Kidney (tissue), 22 donors: ENCODE measurements at places on chromosomes 12 and 14.

DNA sequence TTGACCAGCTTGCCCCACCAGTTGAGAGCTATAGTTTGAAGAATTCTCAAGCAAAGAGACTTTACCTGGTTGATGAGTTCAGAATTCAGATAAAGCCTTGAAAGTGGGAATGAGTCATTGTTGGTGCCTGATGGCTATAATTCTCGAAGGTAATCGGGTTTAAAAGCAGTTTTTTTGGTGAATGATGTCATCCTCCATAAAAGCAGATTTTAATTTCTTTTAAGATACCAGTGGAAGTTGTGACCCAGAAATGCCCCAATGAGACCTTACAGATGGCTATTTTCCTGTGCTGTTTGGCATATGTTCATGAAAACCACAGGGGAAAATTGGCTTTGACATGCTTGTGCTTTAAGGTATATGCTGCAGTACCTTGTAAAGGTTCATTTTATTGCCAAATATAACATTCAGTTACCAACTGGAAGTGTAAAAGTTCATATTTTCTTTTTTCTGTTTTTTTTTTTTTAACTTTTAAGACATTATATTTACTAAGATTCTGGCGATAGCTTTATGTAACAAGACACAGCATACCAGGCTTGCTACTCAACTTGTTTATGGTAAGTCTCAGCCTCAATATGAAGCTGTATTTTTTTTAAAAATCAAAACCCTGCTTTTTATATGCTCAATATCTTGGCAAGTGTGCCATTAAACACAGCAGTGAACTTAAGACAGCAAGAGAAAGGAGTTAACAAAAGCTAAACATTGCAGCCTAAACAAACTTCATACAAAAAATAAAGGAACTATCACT is 119.3 kb downstream of the LMNTD1 start:
- H3K36me3 ChIP-seq: no peaks in the 10 kb centered on the region
- H3K4me3 ChIP-seq: no peak overlapping the region
- DNase-seq: no peak
- H3K4me1 ChIP-seq: no peaks in the 10 kb centered on the region

GRCh38 chr14:99821519-99822508 is 28.6 kb downstream of the EML1 start:
- H3K4me3 ChIP-seq: no peak overlapping the region
- no peak overlapping the region for H3K27ac ChIP-seq
- no peaks in the 10 kb centered on the region for H3K27me3 ChIP-seq
- H3K4me1 ChIP-seq: no peaks in the 10 kb centered on the region

GRCh38 chr12:131808744-131809371 is 19.3 kb upstream of the MMP17 start:
- DNase-seq: no peak
- H3K27ac ChIP-seq: no peak overlapping the region
- H3K36me3 ChIP-seq: no peaks in the 10 kb centered on the region
- no peaks in the 10 kb centered on the region for H3K27me3 ChIP-seq
- no peak overlapping the region for H3K4me3 ChIP-seq

DNA sequence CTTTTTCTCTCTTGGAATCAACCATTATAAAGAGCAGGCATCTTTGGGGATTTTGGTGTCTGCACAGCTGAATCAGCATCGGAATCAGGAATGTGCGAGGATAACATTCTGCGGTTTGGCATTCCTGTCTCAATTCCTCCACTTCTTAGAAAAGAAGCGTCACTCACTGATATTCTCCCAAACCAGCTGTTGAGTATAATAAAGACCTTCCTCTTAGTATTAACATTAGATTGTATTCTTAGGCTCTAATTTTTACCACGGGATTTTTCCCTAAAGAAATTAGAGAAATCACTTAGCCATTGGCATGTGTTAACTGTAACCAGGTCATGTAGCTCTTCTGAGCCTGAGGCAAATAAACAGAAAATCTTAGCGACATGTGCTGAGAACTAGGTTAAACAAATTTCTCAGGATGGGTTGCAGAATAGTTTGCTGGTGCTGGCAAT is 128.7 kb downstream of the TMX1 start:
- no peak overlapping the region for H3K27ac ChIP-seq
- DNase-seq: no peak
- no peaks in the 10 kb centered on the region for H3K4me1 ChIP-seq
- no peaks in the 10 kb centered on the region for H3K36me3 ChIP-seq
- no peak overlapping the region for H3K4me3 ChIP-seq

DNA sequence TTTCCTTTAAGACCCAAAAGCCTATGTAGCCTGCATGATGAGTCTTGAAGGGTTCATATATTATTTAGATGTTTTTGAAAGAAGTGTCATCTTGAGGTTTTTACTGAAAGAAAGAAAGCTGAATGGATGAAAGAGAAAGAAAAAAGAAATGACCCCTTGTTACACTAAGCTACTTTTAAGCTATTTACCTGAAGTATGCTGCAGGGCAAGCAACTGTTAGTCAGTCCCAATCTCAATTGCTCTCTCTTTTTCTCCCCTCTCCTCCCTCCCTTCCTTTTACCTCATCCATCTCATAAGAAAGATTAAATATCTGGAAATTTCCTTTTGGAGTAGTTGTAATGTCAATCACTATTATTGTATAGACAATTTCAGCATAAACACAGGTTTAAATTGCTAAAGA is 512.4 kb downstream of the TMTC2 start:
- no peak overlapping the region for H3K4me3 ChIP-seq
- no peaks in the 10 kb centered on the region for H3K27me3 ChIP-seq
- no peaks in the 10 kb centered on the region for H3K36me3 ChIP-seq
- no peak overlapping the region for H3K27ac ChIP-seq
- DNase-seq: no peak
- H3K4me1 ChIP-seq: no peaks in the 10 kb centered on the region

DNA sequence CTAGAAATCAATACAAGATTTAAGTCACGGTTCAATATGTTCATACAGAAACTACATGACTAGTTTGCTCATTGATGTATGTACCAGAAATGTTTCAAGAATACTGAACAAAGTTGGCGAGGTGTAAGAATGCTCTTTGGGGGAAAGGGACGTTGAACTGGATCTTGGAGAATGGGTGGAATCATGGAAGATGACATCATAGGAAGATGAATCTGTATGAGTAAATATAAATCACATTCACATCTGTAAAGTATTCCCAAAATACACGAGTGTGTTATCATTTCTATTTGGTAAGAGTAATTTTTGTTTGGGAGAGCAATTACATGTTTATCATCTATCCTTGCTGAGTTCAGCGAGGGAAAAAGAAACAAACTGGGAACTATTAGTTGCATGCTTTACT is 162.2 kb upstream of the TMTC1 start:
- H3K27me3 ChIP-seq: no peaks in the 10 kb centered on the region
- H3K4me3 ChIP-seq: no peak overlapping the region
- no peak overlapping the region for H3K27ac ChIP-seq
- H3K4me1 ChIP-seq: no peaks in the 10 kb centered on the region

GRCh38 chr12:5309654-5310053 is 122.3 kb upstream of the NTF3 start:
- no peak overlapping the region for H3K27ac ChIP-seq
- no peaks in the 10 kb centered on the region for H3K36me3 ChIP-seq
- H3K4me1 ChIP-seq: no peaks in the 10 kb centered on the region
- no peaks in the 10 kb centered on the region for H3K27me3 ChIP-seq

GRCh38 chr14:96173636-96174475 is 30.8 kb upstream of the BDKRB2 start:
- no peaks in the 10 kb centered on the region for H3K36me3 ChIP-seq
- no peak overlapping the region for H3K27ac ChIP-seq
- no peak for DNase-seq
- H3K4me3 ChIP-seq: no peak overlapping the region

DNA sequence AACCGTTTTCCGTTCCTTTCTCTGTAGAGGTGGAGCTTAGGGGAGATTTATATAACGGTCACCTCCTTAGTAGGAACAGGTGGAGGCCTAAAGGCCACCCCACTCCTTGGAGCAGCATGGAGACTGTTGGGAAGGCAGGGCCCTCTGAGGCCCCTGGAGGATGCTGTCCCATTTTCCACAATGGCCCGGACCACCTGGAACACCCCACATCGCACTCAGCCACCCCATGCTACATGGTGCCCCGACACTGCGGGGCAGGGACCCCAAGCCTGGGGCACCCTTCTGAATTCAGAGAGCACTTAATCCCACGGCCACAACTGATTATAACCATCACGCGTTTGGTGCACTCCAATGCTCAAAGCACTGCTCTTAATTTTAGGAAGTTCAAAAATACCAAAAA is 41.4 kb downstream of the C14orf132 start:
- H3K4me3 ChIP-seq: no peak overlapping the region
- DNase-seq: no peak
- H3K27ac ChIP-seq: no peak overlapping the region
- no peaks in the 10 kb centered on the region for H3K36me3 ChIP-seq

- no peak overlapping the region for H3K27ac ChIP-seq
- no peaks in the 10 kb centered on the region for H3K36me3 ChIP-seq
- H3K27me3 ChIP-seq: no peaks in the 10 kb centered on the region
- no peaks in the 10 kb centered on the region for H3K4me1 ChIP-seq
Observed at GRCh38 chr14:28603606-28604005, 163.0 kb upstream of the FOXG1 start.

GRCh38 chr12:132765361-132765760 is 3.7 kb upstream of the ANKLE2 start:
- peaks cover 13% of the 10 kb centered on the region for H3K4me1 ChIP-seq
- H3K4me3 ChIP-seq: no peak overlapping the region
- H3K36me3 ChIP-seq: no peaks in the 10 kb centered on the region
- H3K27ac ChIP-seq: no peak overlapping the region

GRCh38 chr14:91387951-91388381 is 29.7 kb downstream of the CCDC88C start:
- H3K4me1 ChIP-seq: no peaks in the 10 kb centered on the region
- no peak overlapping the region for H3K4me3 ChIP-seq
- H3K27ac ChIP-seq: no peak overlapping the region

- H3K27ac ChIP-seq: no peak overlapping the region
- H3K27me3 ChIP-seq: no peaks in the 10 kb centered on the region
- no peaks in the 10 kb centered on the region for H3K36me3 ChIP-seq
- no peaks in the 10 kb centered on the region for H3K4me1 ChIP-seq
Observed at GRCh38 chr14:70692210-70692609, 50.5 kb downstream of the TTC9 start.

DNA sequence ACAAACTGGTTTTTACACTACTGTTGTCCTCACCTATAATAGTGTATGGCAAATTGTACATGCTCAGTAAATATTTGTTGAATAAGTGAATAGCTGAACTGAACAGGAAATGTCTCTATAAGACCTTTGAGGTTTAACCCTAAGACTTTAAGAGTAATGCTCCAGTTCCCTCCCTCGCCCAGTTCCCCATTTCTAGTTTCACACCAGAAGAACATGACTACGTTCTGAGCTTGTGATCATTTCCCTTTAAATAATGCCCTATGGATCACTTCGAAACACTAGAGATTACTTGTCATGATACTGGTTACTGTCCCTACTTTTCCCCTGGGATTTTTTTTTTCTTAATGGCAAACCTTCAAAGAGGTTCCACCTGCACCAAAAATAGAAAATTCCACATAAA is 69.3 kb downstream of the PRKD1 start:
- DNase-seq: no peak
- H3K27me3 ChIP-seq: no peaks in the 10 kb centered on the region
- no peaks in the 10 kb centered on the region for H3K36me3 ChIP-seq
- H3K27ac ChIP-seq: no peak overlapping the region
- H3K4me1 ChIP-seq: no peaks in the 10 kb centered on the region

- no peaks in the 10 kb centered on the region for H3K36me3 ChIP-seq
- no peaks in the 10 kb centered on the region for H3K4me1 ChIP-seq
- no peaks in the 10 kb centered on the region for H3K27me3 ChIP-seq
- DNase-seq: no peak
Observed at GRCh38 chr12:130700492-130701401, 15.4 kb downstream of the RIMBP2 start.

DNA sequence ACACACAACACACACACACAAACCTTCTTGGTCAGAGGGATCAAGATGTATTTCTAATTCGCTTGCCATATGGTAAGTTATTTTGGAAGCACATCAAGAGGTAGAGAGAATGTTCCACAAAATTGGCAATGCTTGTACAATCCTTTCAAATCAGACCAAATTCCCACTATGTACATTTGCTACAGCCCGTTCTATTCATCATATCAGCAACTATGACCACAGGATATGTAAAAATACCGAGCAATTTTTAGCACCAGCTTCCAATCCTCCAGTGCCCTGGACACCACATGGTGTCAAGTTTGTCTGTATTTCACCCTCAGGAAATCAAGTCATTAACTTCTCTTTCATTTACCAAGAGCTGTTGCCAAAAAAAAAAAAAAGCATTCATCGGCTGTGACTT is 21.2 kb downstream of the TBX5 start:
- no peak overlapping the region for H3K4me3 ChIP-seq
- H3K4me1 ChIP-seq: no peaks in the 10 kb centered on the region
- no peak overlapping the region for H3K27ac ChIP-seq
- DNase-seq: no peak

- H3K4me3 ChIP-seq: no peak overlapping the region
- H3K4me1 ChIP-seq: no peaks in the 10 kb centered on the region
- H3K27me3 ChIP-seq: no peaks in the 10 kb centered on the region
- H3K36me3 ChIP-seq: no peaks in the 10 kb centered on the region
- DNase-seq: no peak
Observed at GRCh38 chr12:132651444-132652100, 33.0 kb downstream of the P2RX2 start.

- no peak for DNase-seq
- H3K4me1 ChIP-seq: no peaks in the 10 kb centered on the region
- no peak overlapping the region for H3K4me3 ChIP-seq
- H3K27ac ChIP-seq: no peak overlapping the region
- H3K27me3 ChIP-seq: no peaks in the 10 kb centered on the region
Observed at GRCh38 chr12:105832806-105833205, 305.9 kb downstream of the NUAK1 start.

DNA sequence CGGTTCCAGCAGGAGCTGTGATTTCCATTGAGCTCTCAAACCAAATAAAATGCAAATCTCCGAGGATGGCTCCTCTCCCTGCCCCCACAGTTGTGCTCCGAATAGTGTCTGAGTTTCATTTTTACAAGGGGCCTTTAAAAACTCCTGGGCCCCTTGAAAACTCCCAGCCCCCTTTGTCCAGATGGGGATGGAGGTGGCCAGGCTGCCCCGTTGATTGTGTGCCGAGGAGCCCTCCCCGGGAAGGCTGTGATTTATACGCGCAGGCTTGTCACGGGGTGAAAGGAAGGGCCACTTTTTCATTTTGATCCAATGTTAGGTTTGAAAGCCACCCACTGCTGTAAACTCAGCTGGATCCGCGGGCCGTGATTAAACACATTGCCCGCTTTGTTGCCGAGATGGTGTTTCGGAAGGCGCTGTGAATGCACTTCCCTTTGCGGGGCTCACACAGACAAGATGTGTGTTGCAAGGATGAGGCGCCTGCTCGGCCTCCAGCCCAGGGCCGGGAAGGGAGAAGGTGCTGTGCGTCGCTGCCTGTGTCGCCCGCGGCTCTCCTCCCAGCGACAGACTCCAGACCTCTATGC is 98.8 kb downstream of the TMEM132C start:
- H3K27me3 ChIP-seq: no peaks in the 10 kb centered on the region
- no peaks in the 10 kb centered on the region for H3K4me1 ChIP-seq
- no peaks in the 10 kb centered on the region for H3K36me3 ChIP-seq

DNA sequence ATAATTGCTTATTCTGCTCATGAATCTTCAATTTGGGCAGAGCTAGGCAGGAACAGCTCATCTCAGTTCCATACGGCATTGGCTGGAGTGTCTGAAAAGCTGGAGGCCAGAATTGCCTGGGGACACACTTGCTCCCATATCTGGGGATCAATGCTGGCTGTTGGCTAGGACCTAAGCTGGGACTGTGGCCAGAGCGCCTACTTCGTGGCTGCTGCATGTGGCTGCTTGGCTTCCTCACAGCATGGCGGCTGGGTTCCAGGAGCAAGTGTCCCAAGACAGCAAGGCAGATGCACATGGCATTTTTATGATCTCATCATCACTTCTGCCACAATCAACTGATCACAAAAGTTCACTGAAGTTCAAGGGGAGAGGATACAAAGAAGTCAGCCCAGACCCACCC is 200.2 kb downstream of the TTC8 start:
- peaks cover 2% of the 10 kb centered on the region for H3K27me3 ChIP-seq
- H3K27ac ChIP-seq: no peak overlapping the region
- DNase-seq: no peak
- H3K4me1 ChIP-seq: peaks cover 5% of the 10 kb centered on the region
